Hematopoietic multipotent progenitor cell treated with erythropoietin and hydrocortisone succinate and interleukin-3 and kit ligand, for 6 days (in vitro differentiated cells): ENCODE measurements at places on chromosomes 1 and 21.

DNA sequence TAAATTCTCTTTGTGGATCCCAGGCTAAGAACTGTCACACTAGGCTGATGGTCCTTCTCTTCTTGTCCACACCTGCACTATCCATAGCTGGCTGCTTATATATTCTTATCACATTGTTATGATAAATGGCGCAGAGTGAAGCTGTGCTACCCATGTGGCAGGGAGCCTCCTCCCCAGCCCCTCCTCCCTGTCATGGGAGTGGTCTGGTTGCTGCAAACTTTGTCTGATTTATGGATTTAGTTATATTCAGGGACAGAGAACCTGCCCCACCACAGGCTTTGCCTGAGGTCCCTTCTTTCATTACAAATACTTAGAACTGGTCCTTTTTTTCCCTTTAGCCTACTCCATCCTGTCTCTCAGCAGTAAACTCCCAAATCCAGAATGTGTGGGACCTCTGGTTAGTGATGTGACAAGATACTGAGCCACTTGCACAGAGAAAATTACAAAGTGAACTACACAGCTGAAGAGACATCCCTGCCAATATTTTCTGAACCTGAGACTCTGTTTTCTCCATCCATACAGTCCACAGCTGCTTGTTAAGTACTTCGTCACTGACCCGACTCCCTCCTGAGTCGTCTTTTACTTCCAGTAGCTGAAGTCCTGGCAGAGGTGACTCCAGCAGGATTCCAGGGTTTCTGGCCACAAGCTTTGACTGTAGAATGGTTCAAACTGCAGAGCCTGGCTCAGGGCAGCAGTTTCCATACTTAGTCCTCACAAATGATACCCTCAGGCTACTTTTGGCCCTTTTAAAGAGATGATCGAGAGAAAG, 37.6 kb downstream of the PTGFRN start:
- DNase-seq, result no peak

GRCh38 chr1:48776393-48777218, at the start of gene BEND5:
Gene BEND5, minus strand, starts transcription at chr1:48776891. Its CDS starts 60 bp downstream, at chr1:48776831.
- peak; percentile 51 for DNase-seq

DNA sequence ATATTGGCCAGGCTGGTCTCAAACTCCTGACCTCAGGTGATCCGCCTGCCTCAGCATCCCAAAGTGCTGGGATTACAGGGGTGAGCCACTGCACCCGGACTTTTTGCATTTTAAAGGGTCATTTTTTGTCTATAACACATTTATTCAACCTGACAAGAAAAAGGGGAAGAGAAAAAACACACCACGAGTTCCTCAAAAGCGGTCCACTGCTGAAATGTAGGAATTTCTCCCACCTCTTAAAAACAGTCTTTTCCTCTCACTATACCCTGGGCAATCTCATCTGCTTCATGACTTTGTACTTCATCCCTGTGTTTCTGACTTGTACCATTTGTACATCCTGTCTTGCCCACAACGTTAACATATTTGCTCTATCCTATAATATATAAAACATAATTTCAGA, 413.3 kb upstream of the PTBP2 start:
- peak; percentile 10 for DNase-seq

DNA sequence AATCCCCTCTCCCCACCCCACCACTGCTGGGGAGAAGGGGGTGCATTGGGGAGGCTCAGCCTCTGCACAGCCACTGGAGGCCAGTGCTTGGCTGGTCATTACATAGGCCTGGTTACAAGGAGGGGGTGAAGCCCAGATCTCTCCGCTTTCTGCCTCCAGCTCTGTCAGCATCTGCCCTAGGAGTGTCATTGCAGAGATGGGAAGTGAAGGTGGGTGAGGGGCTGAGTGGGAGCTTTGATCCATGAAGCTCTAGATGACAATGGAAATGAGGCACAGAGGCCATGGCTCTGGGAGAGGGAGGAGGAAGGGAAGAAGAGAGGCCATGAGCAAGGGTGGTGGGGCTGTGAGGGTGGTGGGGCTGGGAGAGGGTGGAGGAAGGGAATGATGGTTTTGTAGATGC, 411.6 kb downstream of the MATN1 start:
- DNase-seq, result no peak

DNA sequence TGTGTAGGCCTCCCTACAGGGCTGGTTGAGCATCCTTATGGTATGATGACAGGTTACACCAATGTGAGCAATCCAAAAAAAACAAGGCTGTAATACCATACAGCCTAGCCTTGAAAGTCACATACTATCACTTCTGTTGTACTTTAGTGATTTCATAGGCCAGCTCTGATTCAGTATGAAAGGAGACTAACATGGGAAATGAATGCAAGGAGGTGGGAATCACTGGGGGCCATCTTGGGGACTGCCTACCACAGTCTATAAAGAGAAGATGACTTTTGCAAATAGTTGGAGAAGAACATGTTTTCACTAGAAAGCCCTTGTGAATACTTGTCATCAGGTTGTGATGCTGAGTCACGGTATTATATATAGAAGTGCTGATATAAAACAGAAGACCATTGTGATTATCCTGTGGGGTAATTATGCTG, 270.7 kb downstream of the S1PR1 start:
- DNase-seq, result no peak

DNA sequence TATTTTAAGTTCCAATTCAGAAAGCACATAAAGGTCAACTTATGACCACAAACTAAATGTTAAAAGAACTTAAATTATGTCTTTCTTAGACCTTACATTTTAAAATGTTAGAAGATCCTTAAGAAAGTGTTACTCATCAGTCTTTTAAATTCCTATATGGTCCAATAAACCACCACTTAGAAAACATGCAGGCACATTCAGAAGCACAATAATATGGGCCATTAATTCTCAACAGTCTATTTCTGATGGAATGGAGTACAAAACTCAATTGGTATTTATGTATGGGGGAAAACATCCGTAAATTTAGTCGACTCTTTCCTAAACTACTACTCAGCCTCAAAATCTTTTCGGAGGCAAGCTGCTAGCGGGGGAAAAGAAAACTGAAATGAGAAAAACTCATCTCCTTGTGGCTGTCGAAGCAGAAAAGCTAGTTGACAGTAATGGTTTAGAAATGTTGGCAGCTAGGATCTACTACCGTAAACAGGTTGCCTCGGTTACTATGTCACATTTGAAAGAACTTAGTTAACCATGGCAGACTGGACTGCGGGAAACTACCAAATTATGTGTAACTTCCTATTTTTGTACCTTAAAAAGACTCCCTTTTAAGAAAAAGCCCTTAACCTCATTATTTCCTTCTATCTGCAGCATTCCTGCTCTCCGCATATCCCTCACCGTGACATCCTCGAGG, 1.0 kb downstream of the TRMT1L start:
- DNase-seq, result peak; percentile 59

DNA sequence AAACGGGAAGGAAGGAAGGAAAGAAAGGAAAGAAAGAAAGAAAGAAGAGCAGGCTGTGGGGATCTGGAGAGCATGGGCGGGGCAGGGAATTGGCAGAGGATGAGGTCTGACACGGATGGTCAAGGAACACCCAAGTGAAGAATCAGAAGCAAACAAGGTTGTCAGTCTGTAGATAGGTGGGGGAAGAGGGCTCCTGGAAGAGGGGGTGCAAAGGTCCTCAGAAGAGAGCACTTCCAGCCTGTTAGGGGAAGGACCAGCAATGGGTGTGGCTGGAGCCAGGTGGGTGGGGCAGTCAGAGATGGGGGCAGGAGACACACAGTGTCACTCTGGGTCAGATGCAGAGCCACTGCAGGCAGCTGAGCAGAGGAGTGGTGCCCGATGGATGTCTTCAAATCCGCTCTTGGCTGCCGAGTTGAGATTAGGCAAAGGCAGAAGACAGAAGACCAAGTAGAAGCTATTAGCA, 11.0 kb upstream of the PLA2G2C start:
- peak; percentile 83 for DNase-seq

DNA sequence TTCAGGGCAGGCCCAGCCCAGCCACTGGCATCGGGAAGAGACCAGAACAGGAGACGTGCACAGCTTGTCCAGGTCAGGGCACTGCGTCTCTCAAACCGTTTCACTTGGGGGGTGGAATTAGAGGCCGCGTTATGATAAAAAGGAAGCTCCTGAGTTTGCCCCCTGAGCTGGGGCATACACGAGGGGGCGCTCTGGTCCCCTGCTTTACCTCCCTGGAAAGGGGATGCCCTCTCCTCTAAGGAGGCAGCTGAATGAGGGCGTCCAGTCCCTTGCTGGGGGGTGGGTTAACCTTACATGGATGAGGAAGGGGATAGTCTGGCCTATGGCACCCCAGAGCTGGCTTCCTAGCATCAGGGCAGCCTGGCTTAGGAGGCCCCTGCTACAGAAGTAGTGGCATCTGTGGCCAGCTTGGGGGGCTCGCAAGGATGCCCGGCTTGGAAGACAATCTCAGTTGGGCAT, 2.3 kb downstream of the MYOG start:
- DNase-seq, result no peak

DNA sequence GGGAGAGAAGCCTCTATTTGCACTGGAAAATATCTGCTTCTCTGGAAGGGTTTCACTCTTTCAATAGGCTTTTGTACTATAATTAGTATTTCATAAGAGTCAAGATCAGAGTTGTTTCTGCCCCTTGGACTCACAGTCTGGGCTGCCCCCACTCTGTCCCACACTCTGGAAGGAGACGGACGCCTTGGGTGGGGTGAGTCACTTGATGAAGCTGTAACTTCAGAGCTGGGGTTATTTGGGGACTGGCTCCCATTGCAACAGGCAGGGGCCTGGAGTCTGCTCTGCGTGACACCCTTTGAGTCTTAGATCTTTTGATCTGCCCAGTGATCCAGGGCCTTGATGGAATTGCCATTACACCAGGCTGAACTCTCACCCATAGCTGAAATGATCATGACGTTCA, 4.0 kb upstream of the KCNA10 start:
- no peak for DNase-seq

DNA sequence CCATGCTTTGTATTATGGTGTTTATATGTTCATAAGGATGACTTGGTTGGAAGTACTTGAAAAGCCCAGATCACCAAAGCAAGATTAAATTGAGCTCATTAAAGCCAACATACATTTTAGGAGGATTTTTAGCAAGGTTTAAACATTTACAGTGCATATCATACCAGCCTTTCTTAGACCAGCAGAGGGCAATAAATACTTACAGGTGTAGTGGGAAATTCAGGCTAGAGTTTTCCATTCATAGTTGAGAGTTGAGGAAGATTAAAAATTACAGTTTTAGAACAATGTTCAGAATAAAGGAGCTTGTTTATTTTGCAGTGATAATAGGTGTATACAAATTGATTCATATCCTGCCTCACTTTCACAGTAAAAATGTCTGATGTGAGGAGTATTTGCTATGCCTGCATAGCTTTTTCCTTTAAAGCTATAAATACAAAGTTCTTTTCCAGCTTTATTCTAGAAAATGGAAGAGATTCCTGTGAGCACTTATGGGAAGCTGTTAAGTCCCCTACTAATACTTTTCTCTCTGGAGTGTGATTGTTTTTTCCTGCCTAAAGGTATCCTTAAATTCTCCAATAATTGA, 35.3 kb downstream of the DTL start:
- DNase-seq, result peak; percentile 69

GRCh38 chr1:54124906-54125305, 27.9 kb downstream of the CDCP2 start:
- DNase-seq, result no peak

DNA sequence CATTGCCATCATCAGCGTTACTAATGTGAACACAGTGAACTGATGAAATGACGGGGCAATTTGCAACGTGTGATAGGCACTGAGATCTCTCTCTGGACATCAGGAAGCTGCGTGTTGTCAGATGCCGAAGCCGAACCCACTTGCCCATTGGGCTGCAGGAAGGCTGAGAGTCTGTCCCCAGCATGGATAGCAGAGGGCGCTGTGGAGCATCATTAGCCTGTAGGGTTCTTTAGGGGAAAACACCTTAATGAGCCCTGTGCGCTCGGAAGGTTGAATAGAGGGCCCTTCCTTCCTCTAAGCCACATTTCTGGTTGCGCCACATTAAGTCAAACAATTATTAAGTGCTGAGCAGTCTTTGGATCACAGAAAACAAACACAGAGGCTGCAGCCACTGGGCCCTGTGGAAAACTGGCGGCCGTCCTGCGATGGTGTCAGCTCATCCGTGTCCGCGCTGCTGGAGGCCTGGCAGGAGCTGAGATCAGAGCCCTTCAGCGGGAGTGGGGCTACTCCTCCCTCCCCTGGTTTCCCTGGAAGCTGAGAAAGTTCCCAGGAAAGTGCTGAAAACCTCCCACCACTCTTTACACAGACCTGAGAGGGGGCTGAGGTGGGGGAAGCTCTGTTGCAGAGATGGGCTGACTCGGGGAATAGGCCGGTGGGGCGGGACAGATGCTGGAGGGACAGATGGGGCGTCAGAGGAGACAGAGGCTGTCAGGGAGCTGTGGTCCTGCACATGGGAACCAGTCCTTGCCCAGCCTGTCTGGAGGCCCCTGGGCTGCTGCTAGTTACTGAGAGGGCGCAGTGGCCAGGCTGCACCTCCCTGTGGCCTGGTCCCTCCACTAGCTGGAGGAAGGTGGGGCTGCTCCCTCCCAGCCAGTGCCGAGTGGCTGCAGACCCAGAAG, 12.7 kb downstream of the TFF2 start:
- peak; percentile 84 for DNase-seq

DNA sequence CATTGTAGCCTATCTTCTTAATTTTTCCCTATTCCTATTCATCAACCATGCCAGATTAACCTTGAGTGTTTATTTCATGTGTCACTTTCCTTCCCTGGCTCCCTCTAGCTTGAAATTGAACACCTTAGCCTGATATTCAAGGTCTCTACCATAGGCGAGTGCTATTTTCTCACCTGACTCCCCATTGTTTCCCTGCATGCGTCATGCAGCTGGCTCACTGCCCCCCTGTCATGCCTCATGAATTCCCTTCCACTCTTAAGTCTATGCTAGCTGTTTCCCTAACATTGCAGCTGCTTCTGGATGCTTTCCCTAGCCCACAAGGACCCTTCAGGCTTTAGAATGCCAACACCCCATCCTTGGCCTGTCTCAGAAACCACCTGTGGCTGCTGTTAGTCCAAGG, 56.7 kb upstream of the CD1D start:
- no peak for DNase-seq

DNA sequence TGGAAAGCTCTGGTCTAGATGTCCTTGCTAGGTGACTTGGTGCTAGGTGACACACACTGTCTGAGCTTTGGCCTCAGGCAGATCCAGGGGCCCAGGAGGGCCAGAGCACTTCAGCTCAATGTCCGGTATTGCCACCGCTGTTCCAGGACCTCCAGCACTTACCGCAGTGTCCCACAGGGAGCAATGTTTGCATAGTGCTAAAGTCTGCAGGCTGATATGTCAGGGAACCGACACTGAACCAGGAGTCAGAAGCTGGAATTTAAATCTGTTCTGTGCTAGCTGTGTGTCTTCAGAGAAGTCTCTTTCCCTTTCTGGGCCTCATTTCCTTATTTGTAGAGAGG, 19.3 kb downstream of the DHCR24 start:
- no peak for DNase-seq

GRCh38 chr1:193241132-193241827, 54.9 kb upstream of the B3GALT2 start:
- DNase-seq, result no peak

DNA sequence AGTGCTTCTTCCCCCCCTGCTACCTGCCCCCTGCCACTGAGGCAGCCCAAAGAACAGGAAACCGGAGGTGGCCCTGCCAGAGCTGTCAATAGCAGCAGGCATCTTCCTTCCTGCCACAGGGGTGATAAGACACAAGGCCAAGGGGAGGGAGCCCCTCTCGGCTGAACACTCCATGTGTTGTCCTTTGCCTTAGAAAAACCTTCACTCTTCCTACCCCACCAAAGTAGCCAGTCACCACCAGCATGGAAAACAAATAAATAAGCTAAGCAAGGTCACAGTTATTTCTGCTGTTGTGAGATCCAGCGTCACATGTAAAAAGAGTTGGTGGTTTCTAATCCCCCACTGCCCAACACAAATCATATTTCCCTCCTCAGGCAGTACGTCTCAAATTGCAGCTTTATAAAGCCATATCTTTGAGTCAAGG, 104.8 kb upstream of the DPT start:
- peak; percentile 9 for DNase-seq

- DNase-seq, result peak; percentile 26
Observed at GRCh38 chr1:179447489-179447888, 81.7 kb downstream of the AXDND1 start.
